ENCODE measurements at places on chromosomes 2 and 18.
A peak's percentile ranks its signal among the peaks of the same experiment; 100 is the strongest.

GRCh38 chr2:15560988-15561573, at the start of gene NBAS:
TSS of gene NBAS (minus strand) at chr2:15561334. CDS start at chr2:15561304, 30 bp downstream.
- peak; percentile 81 for DNase-seq

GRCh38 chr2:218897394-218898108, 16.9 kb downstream of the WNT10A start:
- no peak for DNase-seq

GRCh38 chr2:9692456-9693195, 61.8 kb upstream of the YWHAQ start:
- no peak for DNase-seq

DNA sequence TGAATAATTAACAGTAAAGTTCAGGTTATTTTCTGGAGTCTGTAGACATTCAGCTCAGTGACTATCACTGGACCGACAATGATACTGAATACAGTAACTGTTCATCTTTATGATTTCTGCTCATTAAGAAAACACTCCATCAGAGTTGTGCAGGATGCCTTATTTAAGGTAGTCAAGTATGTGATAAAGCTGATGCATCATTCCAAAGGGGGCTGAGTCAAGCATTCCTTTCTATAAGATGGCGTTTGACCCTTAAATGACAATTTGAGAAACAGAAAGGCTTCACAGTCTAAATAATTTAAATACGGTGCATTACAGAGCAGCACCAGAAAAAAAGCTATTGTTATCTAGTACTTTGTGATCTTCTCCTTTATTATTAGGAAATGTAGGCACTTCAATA, 131.1 kb downstream of the CDH2 start:
- no peak for DNase-seq

Measured in common myeloid progenitor, CD34-positive (primary cell).